A172 (cell line): ENCODE measurements at places on chromosomes 7 and 10. TPM values are rescaled to one million over a fixed set of nuclear protein-coding genes. Genes with fewer than 3 reads are reported as not detected.

Gene PRKG1
- total RNA-seq: 0.05 and 0.22 TPM in 2 replicates

Gene OR2A14
- total RNA-seq: not detected in 2 replicates

Gene STEAP1B
- total RNA-seq: not detected in 2 replicates

Gene PHKG1
- 0.28 TPM in 1 of 2 replicates, not detected in the other for total RNA-seq
